CD4-positive, alpha-beta T cell treated with Interleukin-10 for 1 hour (primary cell): ENCODE measurements at places on chromosomes 16 and 17.
A peak's percentile ranks its signal among the peaks of the same experiment; 100 is the strongest.

DNA sequence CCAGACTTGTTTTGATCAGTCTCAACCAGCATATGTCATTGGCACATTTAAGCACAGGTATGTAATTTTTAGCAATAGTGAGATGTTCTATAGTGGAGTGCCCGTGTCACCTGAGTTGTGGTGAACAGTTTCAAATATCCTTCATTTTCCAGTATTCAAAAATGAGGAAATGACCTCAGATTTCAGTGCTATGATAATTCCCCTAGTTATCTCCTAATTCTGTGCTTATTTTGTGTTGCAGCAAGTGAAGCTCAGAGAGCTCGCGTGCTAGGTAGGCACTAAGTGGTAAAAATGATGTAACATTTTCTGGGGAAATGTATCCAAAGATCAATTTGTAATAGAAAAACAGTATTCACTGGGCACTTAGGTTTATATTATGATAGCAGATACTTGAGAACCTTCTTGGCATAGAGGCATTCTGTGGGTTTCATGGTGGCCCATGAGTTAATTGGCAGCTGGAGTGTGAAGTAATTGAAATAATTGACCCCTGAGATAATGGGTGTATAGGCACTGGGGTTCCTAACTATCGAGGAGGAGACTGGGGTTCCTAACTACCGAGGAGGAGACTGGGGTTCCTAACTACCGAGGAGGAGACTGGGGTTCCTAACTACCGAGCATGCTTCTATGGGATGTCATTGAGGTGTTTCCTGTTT, 159.1 kb downstream of the PRKCA start:
- no peak for DNase-seq

DNA sequence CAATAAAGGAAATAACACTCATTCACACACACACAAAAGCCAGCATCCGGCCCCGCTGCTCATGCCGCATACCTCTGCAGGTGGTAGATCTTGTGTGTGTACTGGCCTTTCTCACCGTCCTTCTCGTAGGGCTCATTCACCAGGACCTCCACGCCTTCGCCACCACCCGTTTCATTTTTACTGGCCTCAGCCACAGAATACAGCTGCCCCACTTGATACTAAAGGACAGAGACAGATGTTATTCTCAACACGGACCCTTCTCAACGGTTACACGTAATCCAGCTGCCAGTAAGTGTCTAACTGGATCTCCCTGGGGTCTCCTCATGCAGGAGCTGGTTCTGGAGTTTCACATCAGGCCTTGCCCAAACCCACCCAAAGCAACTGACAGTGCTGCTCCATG, 9.7 kb downstream of the PITPNA start:
- DNase-seq = no peak

DNA sequence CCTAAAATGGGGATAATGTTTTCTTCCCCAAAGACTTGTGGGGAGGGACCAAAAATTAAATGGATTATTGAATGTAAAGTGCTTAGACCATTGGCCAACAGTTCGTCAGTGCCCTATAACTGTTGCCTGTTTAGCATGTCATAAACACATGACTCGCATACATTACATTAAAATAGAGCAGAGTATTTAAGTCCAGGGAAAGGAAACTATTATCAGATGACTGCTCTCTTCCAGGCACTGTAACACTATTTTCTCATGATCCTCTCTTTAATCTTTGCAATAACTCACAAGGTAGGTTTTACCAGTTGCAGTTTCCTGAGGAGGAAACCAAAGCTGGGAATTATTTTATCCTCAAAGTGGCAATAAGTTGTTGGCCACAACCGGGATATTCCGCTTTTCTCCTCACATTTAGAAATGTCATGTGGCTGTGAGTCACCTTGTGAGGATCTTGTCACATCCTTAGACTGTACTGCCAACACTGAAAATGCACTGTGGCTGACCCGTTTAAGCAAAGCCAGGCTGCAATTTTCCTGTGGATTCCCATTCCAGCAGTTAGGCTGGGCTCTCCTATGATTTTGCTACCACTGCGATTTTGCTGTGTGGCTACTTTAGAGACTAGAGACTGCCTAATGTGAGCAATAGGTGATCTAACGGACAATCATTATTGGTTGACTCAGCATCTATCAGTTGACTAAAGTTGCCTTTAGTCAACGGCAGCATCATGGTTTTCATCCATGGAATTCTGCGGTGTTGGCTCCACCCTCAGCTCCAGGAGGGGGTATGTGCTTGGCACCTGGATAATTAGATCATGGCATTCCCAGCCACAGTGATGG, 58.3 kb upstream of the DHX40 start:
- DNase-seq = no peak

DNA sequence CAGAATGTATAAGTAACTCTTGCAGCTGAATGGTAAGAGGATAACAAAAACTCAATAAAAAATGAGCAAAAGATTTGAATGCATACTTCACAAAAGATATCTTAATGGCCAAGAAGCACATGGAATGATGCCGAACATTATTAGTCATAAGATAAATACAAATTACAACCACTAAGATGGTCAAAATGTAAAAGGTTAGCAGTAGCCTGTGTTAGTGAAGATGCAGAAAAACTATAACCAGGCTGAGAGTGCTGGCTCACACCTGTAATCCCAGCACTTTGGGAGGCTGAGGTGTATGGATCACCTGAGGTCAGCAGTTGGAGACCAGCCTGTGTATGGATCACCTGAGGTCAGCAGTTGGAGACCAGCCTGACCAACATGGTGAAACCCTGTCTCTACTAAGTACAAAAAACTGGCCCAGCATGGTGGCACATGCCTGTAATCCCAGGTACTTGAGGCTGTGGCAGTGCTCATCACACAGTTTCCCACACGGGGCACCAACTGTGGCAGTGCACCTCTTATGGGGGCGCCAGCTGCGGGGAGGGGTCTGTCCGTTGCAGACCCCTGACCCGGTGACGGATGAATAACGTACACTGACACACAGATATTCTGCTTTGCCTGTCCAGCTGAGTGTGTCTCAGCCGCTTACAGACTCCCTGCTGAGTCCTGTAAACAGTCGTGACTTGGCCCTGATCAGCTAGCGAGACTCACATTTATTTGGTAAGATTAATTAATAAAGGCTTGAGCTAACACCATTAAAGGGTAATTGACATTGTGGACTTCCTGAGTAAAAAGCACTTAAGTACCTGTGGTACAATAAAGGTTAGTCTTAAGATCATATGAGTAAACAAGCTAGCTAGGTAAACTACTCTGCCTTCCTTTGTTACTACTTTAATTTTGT, 45.7 kb upstream of the FAM20A start:
- DNase-seq = no peak

GRCh38 chr16:79602628-79603014, 2.1 kb upstream of the MAF start:
- DNase-seq = no peak

GRCh38 chr17:80948019-80948975, 43.3 kb upstream of the CHMP6 start:
- no peak for DNase-seq

DNA sequence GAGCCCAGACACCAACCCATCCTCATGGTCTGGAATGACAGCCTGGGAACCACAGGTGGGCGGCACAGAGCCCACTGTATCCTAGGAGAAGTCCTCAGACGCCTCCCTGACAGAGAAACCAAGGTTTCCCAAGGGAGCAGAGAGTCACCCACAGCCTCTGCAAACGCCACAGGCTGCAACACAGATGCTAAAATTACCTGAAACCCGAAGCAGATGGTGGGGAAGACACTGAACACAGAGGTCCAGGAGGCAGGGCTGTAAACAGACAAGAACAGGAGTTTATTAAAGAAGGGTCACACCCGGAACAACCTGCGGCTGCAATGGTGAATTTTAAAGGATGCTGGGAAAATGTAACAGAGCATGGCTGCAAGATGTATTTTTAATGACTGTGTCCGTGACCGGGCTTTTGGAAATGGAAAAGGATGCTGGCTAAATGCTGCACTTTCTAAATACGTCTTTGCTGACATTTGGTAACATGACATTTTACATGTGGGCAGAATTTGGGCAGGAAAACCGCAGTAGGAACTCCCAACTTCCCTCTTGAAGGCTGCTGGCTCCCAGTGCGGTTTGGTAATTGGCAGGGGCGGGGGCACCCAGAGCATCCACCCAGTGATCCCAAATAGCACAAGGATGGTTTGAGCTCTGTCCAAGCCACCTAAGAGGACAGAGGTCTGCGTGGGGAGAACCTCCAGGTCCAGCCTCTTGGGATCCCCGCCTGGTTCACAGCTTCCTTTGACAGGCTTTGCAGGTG, 13.1 kb downstream of the SLC38A8 start:
- no peak for DNase-seq

- DNase-seq = peak; percentile 83
These were observed 9.0 kb downstream of the STAT5B start for GRCh38 chr17:42266918-42267766.

- no peak for DNase-seq
These were observed 613.5 kb downstream of the RBFOX1 start for GRCh38 chr16:7946142-7946541.

- no peak for DNase-seq
These were observed 265.9 kb downstream of the SOX9 start for GRCh38 chr17:72386619-72387237.

DNA sequence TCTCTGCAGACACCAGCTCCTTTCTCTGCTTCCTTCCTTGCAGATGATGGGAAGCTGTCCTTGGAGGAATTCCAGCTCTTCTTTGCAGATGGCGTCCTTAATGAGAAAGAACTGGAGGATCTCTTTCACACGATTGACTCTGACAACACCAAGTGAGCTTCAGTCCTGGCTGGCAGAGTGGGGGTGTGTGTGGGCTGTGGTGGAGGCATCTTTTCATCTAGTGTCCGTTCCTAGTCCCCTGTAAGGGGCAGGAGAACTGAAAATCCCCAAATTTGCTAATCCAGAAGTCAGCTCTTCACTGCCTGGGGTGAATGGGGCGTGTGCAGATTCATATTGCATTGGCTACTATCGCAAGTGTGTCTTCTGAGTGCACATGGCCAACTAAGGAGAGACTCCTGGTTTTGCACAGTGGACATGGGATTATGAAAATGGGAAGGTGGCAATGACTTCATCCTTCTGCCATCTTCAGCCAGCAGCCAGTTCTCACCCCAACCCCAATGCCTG, 10.4 kb downstream of the NECAB2 start:
- no peak for DNase-seq

GRCh38 chr16:7171151-7171550, 161.5 kb upstream of the RBFOX1 start:
- no peak for DNase-seq

GRCh38 chr17:78164748-78165607, 3.4 kb upstream of the SYNGR2 start:
- DNase-seq = no peak

- no peak for DNase-seq
These were observed 4.5 kb downstream of the OR1F1 start for GRCh38 chr16:3192476-3193019.

GRCh38 chr17:74185571-74186185, 17.8 kb upstream of the RPL38 start:
- no peak for DNase-seq

GRCh38 chr17:60557805-60558204, 31.8 kb upstream of the APPBP2 start:
- DNase-seq = no peak
